Progenitor cell of endocrine pancreas (in vitro differentiated cells): ENCODE measurements at places on chromosomes 3 and 15. TPM values are rescaled to one million over a fixed set of nuclear protein-coding genes. Genes with fewer than 3 reads are reported as not detected.
A peak's percentile ranks its signal among the peaks of the same experiment; 100 is the strongest.

DNA sequence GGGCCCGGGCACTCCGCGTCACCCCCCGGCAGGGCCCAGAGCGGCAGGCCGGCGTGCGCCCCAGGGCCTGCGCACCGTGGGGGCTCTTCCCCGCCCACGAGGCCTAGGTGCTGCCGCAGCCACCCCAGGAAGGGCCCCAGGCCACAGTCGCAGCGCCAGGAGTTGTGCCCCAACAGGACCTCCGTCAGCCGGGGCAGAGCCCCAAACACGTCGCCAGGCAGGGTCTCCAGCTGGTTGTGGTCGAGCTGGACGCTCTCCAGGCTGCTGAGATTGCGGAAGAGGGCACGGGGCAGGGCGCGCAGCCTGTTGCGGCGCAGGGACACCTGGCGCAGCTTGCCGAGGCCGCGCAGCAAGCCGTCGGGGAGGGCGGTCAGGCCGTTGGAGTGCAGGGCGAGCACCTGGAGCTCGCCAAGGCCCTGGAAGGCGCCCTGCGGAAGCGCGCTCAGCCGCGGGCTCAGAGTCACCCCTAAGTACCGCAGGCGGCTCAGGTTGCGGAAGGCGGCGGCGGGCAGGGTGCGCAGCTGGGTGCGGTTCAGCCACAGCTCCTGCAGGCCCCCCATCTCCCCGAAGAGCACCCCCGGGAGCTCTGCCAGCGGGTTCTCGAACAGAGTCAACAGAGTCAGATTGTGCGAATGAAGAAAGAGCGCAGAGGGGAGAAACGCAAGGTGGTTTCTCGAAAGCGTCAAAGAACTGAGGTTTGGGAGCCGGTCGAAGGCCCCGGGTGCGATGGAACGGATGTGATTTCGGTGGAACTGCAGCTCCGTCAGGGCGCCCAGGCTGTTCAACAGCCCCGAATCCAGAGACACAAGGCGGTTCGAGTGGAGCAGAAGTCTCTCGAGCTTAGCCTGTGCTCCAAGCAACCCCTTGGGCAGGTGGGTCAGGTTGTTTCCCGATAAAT is 2.0 kb downstream of the GP5 start:
- H3K4me1 ChIP-seq, result peaks cover 6% of the 10 kb centered on the region
- no peak overlapping the region for H3K27ac ChIP-seq
- DNase-seq, result no peak
- H3K4me3 ChIP-seq, result no peak overlapping the region
- no peaks in the 10 kb centered on the region for H3K27me3 ChIP-seq

DNA sequence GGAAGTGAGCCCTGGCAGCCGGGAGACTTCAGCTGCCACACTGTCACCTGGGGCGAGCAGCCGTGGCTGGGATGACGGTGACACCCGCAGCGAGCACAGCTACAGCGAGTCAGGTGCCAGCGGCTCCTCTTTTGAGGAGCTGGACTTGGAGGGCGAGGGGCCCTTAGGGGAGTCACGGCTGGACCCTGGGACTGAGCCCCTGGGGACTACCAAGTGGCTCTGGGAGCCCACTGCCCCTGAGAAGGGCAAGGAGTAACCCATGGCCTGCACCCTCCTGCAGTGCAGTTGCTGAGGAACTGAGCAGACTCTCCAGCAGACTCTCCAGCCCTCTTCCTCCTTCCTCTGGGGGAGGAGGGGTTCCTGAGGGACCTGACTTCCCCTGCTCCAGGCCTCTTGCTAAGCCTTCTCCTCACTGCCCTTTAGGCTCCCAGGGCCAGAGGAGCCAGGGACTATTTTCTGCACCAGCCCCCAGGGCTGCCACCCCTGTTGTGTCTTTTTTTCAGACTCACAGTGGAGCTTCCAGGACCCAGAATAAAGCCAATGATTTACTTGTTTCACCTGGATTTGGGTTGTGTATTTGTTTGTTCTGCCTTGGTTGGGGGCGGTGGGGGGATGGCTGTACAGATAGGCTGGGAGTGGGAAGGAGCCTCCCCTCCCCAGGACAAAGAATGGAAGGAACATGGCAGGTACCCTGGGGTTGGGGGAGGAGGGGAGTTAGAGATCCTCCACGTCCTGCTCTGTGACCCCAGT is 2.9 kb upstream of the GRM2 start:
- H3K27ac ChIP-seq, result no peak overlapping the region
- H3K4me1 ChIP-seq, result peaks cover 2% of the 10 kb centered on the region
- H3K27me3 ChIP-seq, result peaks cover 19% of the 10 kb centered on the region
- peaks cover 1% of the 10 kb centered on the region for H3K36me3 ChIP-seq
- H3K4me3 ChIP-seq, result no peak overlapping the region
- DNase-seq, result no peak

- H3K27me3 ChIP-seq, result no peaks in the 10 kb centered on the region
- H3K27ac ChIP-seq, result no peak overlapping the region
- no peak for DNase-seq
- peaks cover 1% of the 10 kb centered on the region for H3K4me1 ChIP-seq
- no peak overlapping the region for H3K4me3 ChIP-seq
Measured at GRCh38 chr3:117746066-117746465, 1036.5 kb downstream of the TUSC7 start.

DNA sequence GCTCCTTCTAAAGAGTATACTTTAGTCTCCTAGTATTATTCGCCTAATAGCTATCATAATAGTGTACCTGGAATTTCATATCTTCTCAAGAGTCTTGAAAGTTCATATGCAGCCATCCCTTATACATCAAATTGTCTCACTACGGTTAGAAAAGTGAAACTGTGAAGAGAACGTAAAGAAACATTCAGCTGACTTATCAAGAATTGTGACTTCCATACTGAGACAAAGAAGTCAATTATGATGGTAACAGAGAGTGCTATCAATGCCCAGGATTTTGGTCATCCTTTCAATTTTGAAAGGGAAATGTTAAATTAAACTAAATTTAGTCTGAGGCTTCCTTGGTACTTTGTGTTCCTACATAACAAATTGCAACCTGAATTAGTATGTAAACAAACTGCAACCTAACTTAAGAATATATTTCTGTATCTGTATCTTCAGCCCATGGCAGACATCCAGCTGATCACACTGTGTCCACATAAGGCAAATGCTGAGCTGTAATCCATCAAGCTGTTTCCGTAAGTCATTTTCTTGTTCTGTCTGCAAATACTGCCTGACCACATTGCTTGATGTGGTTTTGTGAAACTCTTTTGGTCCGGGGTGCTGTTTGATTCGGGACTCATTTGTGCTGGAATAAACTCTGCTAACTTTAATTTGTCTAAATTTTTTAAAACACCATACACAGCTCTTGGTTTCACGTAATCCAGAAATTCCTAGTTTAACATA is 469.6 kb downstream of the SI start:
- H3K36me3 ChIP-seq, result no peaks in the 10 kb centered on the region
- no peaks in the 10 kb centered on the region for H3K27me3 ChIP-seq
- no peak overlapping the region for H3K27ac ChIP-seq
- H3K4me3 ChIP-seq, result no peak overlapping the region
- no peaks in the 10 kb centered on the region for H3K4me1 ChIP-seq

- no peak for DNase-seq
- peaks cover 7% of the 10 kb centered on the region for H3K27me3 ChIP-seq
- H3K4me3 ChIP-seq, result no peak overlapping the region
- no peak overlapping the region for H3K27ac ChIP-seq
- H3K36me3 ChIP-seq, result no peaks in the 10 kb centered on the region
Measured at GRCh38 chr3:160133757-160134156, 91.5 kb upstream of the C3orf80 start.

GRCh38 chr3:20185331-20185678 is 701 bp downstream of the SGO1 start:
- no peak for DNase-seq
- peaks cover 2% of the 10 kb centered on the region for H3K36me3 ChIP-seq
- no peak overlapping the region for H3K27ac ChIP-seq

- H3K27ac ChIP-seq, result no peak overlapping the region
- no peaks in the 10 kb centered on the region for H3K36me3 ChIP-seq
- H3K27me3 ChIP-seq, result peaks cover 57% of the 10 kb centered on the region
- DNase-seq, result no peak
- peaks cover 8% of the 10 kb centered on the region for H3K4me1 ChIP-seq
Measured at GRCh38 chr3:186261638-186262037, 100.4 kb downstream of the DGKG start.

DNA sequence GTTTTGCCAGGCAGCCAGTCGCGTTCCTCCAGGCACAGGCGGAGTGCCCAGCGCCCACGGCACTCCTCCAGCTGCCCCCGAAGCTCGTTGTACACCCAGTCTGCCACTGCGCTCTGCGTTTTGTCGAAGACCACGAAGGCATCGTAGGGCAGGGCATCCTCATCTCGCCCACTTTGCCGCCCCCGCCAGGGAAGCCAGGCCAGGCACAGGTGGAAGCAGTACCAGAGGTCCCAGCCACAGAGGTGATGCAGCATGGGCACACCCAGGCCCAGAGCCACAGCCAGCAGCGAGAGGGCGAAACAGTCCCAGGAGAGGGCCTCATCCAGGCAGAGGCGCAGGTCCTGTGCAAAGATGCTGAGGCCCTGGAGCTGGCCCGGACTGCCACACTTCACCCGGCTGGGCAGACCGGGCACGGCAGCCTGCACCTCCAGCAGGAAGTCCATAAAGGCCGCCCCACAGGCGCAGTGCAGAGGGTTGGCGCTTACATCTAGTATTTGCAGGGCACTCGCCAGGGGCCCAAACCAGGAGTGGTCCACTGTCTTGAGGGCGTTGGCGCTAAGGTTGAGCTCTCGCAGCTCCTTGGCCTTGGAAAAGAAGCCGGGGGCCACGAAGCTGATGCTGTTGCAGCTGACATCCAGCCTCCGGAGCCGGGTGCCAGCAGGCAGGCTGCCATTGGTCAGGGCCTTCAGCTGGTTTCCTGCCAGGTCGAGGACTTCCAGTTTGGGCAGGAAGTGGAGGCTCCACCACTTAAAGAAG is 3.7 kb downstream of the TLR9 start:
- no peaks in the 10 kb centered on the region for H3K36me3 ChIP-seq
- no peak overlapping the region for H3K27ac ChIP-seq
- H3K4me3 ChIP-seq, result no peak overlapping the region
- no peak for DNase-seq
- no peaks in the 10 kb centered on the region for H3K27me3 ChIP-seq

DNA sequence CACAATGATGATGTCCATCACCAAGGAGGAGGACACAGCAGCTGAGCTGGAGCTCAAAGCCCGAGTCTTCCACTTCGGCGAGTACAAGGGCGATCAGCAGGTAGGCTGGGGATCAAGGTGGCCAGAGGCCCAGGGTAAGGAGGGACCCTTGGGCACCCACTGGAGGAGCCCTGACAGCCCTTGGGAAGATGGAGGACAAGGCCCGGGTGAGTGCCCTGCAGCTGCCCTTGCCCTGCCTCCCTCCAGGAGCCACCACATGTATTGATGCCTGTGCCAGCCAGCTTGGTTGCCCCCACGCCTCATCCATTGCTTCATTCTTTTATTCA is 38.4 kb downstream of the CFAP100 start:
- DNase-seq, result no peak
- H3K27ac ChIP-seq, result no peak overlapping the region
- no peak overlapping the region for H3K4me3 ChIP-seq
- peaks cover 2% of the 10 kb centered on the region for H3K36me3 ChIP-seq

DNA sequence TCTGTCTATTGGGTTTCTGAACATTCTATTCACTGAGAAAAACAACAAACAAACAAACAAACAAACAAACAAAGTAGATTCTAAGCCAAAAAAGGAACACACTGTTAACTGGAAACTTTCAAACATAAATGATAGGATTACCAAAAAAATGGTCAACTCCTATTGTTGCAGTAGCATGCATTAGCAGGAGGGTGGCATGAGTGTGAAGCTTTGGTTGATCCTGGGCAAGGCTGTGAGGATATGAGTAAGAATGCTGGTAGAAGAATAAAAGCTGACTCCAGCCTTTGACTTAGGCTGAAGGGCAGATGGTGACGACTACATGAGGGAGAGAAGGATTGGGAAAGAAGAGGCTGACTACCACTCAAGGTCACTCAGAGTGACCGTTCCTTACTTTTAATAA is 810.3 kb downstream of the VGLL3 start:
- no peak overlapping the region for H3K27ac ChIP-seq
- no peak overlapping the region for H3K4me3 ChIP-seq

DNA sequence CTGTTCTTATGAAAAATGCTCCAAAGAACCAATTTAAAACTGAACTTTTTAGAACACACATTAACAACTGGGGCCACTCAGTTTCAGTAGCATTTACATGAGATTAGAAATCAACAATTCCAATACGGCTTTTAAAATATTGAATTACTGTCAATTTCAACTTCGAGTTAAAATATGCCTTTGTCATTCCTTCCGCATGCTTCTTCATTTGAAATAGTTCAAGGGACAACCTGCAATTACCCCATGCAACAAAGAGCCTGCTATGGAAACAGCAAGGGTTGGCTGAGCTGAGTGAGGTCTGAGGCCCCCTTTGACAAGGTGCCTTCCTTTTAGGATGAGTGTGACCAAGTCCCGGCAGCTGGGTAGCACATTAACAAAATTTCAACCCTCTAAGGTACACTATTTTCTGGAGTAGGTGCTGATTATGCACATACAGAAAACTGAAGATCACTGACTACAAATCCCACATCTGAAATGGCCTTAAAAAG is 11.6 kb downstream of the PDCD10 start:
- H3K4me3 ChIP-seq, result no peak overlapping the region
- no peak for DNase-seq
- peaks cover 20% of the 10 kb centered on the region for H3K36me3 ChIP-seq
- H3K27me3 ChIP-seq, result no peaks in the 10 kb centered on the region
- H3K27ac ChIP-seq, result peak overlapping the region; percentile 27
- H3K4me1 ChIP-seq, result peaks cover 22% of the 10 kb centered on the region

DNA sequence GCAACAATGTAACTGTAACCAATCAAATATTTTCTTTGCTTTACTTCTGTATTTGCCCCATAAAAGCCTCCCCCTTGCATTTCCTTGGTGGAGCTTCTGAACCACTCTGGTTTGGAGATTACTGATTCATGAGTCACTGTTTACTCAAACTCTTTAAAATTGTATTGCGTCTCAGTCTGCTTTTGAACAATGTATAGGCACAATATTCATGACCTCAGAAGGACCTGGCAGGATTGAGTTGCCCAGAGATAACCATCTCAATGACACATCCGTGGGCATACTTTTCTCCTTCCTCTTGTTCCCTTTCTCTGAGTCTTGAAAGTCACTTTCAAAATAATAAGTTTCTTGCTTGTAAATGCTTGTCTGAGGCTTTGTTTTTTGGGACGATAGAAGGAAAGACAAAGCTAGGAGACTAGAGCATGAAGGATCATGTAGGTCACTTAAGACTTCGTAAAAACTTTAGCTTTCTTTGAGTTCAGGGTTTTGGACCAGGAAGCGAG is 57.1 kb upstream of the POU1F1 start:
- H3K4me3 ChIP-seq, result no peak overlapping the region
- H3K27ac ChIP-seq, result peak overlapping the region; percentile 34
- no peaks in the 10 kb centered on the region for H3K27me3 ChIP-seq

GRCh38 chr15:97686324-97686723 is 274.2 kb upstream of the ARRDC4 start:
- H3K4me3 ChIP-seq, result no peak overlapping the region
- H3K27ac ChIP-seq, result no peak overlapping the region
- no peak for DNase-seq
- peaks cover 47% of the 10 kb centered on the region for H3K27me3 ChIP-seq

Gene SI
- 2.0 and 2.7 TPM in 2 replicates for total RNA-seq

Gene TMEM45A
- total RNA-seq, result 9.9 and 13.6 TPM in 2 replicates

Gene ZNF660
- 22.6 and 27.1 TPM in 2 replicates for total RNA-seq

Gene PRKAR2A
- 30.0 and 34.5 TPM in 2 replicates for total RNA-seq

Gene THRB
- 19.7 and 28.4 TPM in 2 replicates for total RNA-seq

Gene GOLGA8T
- total RNA-seq, result not detected in 2 replicates

Gene PLCH1
- total RNA-seq, result 13.6 and 14.2 TPM in 2 replicates

Gene FBN1
- 3.3 and 3.9 TPM in 2 replicates for total RNA-seq
